Endothelial cell (in vitro differentiated cells): ENCODE measurements at places on chromosomes 7 and 10. TPM values are rescaled to one million over a fixed set of nuclear protein-coding genes. Genes with fewer than 3 reads are reported as not detected.

DNA sequence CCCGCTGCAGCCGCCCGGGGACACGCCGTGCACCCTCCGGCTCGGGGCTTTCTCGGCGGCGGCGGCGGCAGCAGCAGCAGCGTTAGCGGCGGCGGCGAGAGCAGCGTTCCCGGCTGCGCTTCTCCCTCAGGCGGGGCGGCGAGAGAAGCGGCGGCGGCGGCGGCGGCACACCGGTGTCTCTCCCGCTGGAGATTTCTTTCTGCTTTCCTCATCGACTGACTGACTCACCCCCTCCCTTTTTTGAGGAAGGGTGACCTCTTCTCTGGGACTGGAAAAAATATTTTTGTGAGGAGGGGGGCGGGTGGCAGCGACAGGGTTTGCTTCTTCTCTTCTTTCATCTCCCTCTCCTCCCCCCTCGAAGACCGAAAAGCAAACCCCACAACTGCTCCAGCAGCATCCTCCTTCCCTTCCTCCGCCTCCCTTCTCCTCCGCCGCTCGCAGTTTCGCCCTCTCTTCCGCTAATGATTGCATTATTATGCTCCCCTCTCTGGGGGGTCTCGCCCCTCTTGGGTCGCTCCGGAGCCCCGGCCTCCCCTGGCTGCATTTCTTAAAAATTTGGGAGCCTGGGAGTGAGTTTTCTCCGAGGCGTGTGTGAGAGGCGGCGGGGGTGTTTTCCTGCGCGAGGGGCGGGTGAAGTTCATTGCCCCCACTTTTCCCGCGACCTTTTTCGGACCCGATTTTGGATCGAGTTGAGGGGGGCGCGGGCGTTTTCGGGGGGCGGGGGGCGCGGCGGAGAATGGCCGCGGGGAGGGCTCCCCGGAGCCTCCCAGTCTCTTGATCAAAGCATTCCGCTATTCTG is 411 bp downstream of the AUTS2 start:
- no peak for DNase-seq

Gene AGBL3
- 3.0 TPM for total RNA-seq

DNA sequence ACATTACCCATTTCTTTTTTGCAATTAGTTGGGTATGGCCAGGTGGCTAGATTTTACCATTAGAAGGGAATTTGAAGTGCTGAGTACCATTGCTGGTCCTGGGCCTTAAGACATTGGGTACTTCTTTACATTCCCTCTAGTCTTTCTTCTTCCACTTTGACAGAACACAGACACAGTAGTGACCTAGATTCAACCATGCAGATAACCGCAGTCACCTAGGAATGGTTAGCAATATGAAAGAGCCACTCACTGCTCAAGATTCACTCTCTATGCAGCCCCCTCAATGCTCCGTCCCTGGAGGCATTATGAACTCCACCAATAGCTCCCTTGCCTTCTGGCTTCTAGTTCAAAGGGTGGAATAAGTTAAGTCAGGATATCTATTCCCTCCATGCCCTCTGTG is 16.2 kb upstream of the PON1 start:
- DNase-seq: no peak

GRCh38 chr7:82210416-82211184 is 233.0 kb downstream of the CACNA2D1 start:
- DNase-seq: no peak

Gene UCN3
- total RNA-seq: not detected

Gene CPA5
- total RNA-seq: not detected

DNA sequence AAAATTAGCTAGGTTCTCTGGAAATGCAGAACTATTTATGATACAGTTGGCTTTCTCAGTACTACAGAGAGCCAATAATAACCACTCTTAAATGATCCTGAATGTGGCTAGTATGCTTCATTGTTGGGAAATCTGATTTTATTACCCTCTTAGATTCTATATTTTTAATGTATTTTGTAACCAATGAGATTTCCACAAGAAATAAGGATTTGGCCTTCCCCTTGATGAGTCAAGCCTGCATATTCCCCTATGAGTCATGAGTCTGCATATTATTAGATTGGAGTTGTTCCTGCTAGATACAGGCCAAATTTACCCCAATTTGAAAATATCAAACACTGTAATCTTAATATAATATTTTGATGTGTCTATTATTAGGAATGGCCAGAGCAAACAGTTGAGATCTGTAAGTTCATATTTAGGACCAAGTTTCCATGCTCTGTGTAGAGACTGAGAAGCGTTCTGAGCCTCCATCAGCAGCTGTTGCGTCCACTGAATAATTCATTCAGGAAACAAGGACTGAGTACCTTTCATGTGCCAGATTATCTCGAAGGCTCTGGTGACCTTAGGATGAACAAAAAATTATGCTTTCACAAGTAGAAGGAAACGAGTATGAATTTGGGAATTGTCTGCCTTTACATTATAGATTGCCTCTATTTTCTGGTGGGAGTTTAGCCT is 793.4 kb downstream of the NRG3 start:
- no peak for DNase-seq

GRCh38 chr7:114128880-114129279 is 210.1 kb upstream of the PPP1R3A start:
- DNase-seq: no peak

- no peak for DNase-seq
Measured at GRCh38 chr10:47237316-47238260, 62.4 kb upstream of the GDF10 start.

DNA sequence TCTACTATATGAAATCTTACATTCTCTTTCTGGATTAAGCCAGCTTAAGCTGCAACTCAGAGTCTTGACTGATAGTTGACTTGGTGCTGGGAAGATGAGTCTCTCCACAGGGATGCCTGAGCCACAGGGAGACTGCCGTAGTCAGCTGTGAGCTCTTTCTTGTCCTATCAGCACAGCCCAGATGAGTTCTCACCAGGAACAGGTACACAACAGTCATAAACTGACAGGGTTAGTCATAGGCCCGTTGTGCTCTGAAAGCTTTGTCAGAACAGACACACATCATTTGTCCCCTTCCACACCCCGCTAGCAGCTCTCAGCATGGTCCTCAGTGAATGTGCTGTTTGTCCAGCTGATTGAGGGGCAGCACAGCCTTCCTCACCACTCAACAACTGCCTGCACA is 221.6 kb downstream of the RPS24 start:
- no peak for DNase-seq

DNA sequence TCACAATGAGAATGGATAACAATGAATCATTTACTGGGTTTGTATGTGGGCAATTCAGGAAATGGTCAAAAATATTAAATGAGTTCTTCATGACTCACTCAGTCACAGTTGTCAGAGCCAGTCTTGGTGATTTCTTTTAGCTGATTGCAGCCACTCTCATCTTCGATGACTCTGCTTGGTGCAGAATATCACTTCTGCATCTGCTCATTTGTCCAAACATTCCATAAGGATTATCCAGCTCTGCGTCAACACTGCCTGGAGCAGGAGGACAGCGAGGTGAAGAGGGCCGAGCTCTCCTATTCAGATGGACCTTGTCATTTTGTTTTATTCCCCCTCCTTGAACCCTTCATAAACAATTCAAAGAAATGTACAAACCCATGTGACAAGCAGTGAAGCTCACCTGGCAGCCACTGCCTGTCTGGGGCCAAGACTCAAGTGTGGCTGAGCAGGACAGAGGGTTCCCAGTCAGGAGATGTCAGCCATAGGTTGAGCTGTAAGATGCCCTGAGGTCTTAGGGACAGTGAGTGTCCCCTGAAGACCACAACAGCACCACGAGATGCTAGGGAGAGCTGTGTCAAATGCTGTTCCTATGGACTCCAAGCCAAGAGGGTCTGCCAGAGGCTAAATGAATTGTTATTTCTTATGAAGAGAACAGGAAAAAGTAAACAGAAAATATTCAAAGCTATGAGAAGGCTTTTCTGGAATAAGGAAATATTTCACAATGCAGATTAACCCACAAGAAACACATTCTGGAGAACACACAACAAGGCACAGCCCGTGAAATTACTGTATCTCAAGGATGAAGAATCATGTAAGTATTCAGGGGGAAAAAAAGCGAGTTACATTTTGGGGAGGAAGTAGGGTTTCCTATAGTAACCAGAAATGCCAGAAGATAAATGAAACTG is 33.1 kb upstream of the EGFR start:
- DNase-seq: no peak

DNA sequence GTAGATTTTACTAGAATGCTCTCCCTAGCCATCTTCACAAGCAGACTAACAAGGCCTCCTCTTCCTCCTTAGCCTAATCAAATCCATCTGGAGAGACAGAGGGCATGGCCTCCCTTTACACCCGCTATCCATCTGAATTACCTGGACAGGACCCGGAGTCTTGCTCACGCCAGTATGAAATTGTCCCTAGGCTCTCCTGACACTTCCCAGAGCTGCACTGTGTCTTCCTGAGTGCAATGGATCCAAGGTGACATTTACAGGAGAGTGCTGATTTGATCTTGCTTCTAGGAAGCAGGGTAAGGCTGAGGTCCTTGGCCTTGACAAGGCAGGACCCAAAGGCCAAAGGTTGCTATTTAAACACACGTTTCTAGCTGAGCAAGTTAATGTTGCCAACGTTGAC is 147.8 kb downstream of the HIBADH start:
- no peak for DNase-seq

DNA sequence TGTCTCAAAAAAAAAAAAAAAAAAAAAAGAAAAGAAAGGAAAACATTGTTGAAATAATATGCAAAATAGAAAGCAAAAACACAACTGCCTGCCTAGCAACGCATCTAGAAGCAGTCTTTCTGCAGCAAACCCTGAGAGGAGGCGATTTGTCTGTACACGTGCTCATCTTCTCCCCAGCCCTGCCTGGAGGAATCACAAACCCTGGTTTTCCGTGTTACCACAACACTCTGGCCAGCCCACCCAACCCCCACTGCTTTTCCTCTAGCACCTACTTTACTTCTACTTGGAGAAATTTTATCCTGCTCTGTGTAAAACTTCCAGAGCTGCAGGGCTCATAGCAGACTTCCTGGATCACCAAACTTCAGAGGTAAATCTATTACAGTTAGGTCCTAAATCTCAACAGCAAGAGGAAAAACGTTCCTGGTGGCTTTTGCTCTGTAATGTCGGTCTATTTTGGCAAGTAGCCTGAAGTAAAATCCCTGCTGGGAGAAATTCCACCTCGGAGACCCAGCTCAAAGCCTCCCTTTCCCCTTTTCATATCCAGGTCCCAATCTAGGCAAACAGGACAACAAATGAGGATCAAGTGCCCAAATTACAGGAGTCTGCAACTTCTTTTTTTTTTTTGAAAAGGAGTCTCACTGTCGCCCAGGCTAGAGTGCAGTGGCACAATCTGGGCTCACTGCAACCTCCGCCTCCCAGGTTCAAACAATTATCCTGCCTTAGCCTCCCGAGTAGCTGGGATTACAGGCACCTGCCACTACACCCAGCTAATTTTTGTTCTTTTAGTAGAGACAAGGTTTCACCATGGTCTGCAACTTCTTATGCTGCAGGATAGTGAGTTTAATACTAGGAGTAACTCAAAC is 91.6 kb downstream of the DNMBP start:
- peak; percentile 65 for DNase-seq

Gene ABI1
- 67.5 TPM for total RNA-seq

GRCh38 chr10:121292321-121292720 is 305.9 kb downstream of the FGFR2 start:
- no peak for DNase-seq

DNA sequence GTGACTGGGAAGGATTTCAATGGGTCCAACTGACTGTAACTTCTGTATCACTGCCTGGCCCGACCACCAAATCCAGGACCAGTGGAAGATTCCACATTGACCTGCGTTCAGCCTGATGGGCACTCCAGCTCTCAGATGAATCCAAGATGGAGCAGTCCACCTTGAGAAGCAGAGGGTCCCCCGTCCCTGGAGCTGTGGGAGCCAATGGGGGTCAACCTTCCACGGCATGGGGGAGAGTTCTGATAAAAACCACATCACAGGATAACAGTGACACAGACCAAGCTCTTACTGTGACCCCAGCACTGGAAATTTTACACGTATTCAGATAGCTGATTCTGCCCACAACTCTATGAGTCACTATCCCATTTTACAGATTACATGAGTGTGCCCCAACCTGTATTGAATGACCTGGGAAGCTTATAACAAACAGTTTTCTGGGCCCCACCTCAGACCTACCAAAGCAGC is 11.2 kb downstream of the ZCCHC24 start:
- no peak for DNase-seq

DNA sequence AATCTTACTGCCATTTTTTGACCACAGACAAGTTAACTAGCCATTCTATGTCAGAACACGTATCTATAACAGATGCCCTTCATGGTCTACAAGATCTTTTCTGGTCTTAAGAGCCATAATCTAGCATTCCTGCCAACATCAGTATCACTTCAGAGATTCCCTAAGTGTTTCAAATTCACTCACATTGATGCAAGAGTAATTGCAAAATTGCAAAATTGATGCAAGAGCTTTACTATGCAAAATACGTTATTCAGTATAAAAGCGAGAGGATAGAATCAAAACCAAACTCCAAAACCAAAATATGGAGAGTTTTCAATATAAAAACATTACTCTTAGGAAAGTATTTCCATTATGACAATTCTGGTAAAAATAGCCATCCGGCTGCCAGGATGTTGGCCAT is 38.1 kb upstream of the PPP1R17 start:
- DNase-seq: no peak
